ENCODE measurements at places on chromosomes 7 and 10.

- no peak for DNase-seq
These were observed 217.2 kb downstream of the REEP3 start for GRCh38 chr10:63738410-63738809.

DNA sequence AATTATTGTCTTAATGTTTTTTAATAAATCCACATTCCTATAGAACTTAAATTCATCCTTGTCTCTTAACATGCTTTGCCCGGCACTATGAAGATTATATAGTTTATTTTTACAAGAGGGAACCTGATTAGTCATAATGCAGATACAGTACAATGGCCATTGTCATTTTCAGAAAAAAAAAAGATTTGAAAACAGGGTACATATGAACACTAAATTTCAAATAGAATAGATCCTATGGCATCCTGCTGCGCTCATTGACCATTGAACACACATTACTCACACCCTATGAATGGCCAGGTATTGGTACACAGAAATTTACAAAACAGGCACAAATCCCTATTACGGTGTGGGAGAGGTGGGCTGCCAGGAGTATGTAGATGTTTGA is 2.0 kb upstream of the KLF6 start:
- no peak for DNase-seq

- no peak for DNase-seq
These were observed 22.4 kb downstream of the ZNF33A start for GRCh38 chr10:38032886-38033285.

- no peak for DNase-seq
These were observed 51.4 kb upstream of the SMNDC1 start for GRCh38 chr10:110355922-110356627.

GRCh38 chr7:95397381-95397780 is 1.2 kb upstream of the PON3 start:
- no peak for DNase-seq

GRCh38 chr7:71377062-71377461 is 245.1 kb downstream of the GALNT17 start:
- DNase-seq, result no peak

DNA sequence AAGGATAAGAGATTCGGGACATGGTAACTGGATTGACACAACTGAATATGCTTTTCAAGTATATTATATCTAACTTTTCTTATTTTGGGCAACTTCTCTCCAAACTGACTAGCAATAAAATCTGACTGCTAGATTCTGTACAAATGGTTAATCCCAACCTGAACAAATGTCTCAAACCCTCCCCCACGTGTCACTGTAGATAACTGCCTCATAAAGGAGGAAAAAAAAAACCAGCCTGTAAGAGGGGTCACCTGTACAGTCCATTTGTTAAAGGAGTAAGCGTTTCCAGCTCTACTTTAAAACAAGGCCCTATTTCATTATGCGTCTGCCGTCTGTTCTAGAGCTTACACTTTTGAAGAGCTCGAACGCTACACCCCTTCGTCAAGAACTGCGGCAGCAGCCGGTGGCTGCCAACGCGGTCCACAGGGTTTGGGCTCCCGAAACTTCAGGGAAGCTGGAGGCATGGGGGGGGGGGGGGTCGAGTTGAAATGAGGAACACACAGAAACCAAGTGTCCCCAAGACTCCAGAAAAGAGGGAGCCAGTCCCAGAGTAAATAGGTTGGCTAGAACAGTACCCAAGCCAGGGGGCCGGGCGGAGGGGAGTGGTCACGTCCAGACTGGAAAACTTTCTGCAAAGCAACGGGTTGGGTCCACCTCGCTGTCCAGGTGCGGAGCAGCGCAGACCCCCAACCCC is 492 bp downstream of the COG5 start:
- DNase-seq, result peak; percentile 51

- peak; percentile 7 for DNase-seq
These were observed 1.9 kb downstream of the ACSL5 start for GRCh38 chr10:112375721-112376395.

- no peak for DNase-seq
These were observed 93.7 kb upstream of the RPA3 start for GRCh38 chr7:7812112-7812511.

- no peak for DNase-seq
These were observed 26.0 kb downstream of the KBTBD2 start for GRCh38 chr7:32865448-32866030.

DNA sequence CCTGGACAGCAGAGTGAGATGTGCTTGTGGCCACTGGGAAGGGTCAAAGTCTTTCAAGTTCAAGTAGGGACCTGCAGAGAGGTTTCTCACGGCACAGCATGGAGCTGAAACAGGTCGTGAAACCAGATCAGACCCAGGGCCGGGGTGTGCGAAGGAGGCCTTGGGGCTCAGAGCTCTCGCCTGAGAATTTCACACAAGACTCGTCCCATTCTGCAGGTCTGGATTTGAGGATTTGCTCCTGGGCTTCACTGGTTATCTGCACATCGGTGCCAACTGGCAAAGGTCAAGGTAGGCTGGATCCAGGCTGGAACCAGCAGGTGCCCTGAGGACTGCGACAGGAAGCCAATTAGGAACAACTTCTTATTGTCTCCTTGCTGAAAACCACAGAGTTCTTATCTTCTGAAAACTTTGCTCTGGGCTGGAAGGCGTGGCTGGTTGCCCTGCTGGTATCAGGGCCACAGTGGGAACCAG is 24.0 kb upstream of the GTF2I start:
- DNase-seq, result no peak

- peak; percentile 13 for DNase-seq
These were observed 105.8 kb downstream of the ARHGAP21 start for GRCh38 chr10:24617771-24618396.

GRCh38 chr10:18313626-18314025 is 173.4 kb downstream of the CACNB2 start:
- DNase-seq, result no peak

DNA sequence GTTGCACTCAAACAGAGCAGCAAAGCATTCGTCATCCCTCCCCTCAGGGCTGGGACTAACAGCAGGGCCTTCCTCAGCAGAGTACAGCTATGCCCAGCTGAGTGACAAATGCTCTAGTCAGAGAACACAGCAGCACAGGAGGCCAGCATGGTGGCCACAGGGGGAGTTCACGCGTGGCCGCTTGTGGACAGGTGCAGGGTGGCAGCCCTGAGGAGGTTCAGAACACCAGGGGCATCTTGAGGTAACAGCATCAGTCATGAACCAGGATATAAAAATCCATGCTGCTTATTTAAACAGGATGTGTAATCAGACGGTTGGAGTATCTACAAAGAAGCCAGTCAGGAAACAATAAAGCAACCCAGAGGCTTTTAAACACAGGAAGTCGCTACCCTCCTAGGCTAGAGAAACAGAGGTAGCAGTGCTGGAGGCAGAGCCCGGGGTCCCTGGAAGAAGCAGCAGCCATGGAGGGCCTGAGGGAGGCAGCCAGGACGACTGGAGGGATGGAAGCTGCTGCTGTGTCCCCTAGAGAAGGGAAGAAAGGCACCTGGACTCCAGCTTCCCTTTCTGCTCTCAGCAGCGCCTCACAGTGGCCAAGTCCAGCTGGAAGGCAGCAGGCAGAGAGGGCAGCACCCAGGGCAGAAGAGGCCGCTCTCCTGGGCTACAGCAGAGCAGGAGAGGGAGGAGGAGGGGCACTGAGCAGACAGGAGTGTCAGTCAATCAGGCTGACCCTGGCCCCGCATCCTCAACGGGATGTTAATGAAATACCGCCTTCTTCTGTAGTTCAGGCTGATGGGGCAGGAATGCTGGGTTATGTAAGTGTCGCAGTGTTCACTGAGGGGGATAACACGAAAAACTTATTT is 70.8 kb upstream of the UCN3 start:
- DNase-seq, result no peak
